Fibroblast of upper back skin (primary cell): ENCODE measurements at places on chromosomes 12 and 14.

DNA sequence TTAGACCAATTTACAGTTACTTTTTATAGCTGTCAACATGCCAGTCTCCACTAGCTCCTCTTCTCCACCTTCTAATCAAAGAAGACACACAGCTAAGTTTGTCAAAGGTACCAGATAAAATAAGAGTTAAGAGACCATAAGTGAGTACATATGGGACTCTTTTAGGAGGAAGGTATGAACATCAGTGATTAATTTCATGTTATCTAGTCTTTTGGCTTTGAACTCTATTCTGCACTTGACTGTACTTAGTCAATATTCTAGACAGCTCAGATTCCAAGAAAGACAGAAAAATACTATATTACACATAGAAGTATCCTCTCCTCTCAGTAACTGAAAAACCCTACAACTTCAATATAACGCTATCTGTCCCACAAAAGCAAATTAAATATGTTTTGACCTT lies 28.1 kb downstream of the CAPRIN2 start:
- no peak for DNase-seq

GRCh38 chr14:77584809-77585208 lies 31.6 kb downstream of the SPTLC2 start:
- DNase-seq, result no peak

DNA sequence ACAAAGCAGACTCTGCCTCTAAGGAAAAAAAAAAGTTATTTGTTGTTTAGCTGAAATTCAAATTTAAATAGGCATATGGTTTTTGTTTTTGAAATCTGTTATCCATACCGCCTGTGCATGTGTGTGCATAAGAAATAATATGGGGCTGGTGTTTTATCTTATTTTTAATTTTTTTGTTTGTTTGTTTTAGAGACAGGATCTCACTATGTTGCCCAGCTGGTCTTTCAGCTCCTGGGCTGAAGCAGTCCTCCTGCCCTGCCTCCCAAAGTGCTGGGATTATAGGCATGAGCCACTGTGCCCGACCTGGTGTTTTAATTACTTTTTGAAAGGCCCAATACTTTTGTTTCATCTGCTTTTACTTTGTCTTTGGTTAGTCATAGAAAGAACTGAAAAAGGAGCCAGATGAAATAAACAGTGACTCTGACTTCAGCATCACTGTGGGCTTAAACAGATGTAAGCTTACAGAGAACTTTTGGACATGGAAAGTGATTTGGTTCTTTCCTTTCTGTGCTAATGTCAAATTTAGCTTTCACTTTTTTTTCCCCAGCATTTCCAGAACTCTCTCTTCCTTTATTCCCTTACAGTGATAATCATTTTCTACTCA lies 37.2 kb downstream of the SUPT16H start:
- DNase-seq, result peak; percentile 2

DNA sequence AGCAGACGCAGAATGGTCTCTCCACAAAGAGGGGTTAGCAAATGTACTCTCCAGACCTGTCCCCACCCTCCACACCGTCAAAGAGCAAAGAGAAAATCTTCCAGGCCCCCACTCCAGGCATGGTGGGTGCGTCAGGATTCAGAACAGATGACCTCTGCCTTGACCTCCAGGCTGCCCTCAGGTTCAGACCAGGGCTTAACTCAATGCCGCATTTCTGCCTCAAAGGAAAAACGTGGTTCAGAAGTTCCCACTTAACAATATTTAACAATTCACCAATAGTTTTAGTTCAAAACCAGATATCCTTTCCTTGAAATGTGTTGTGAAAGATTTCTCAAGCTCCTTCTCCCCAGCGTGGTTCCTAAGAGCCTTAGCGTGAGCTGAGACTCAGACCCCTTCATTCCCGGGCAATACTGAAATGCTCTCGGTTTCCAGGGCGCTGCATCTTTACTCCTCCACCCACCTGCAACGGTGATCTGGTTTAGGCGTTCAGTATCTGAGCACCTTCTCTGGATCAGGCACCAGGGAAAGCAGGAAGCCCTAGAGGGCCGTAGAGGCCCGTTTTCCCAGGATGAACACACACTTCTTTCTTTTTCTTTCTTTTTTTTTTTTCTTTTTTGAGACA lies 22.9 kb downstream of the HSP90AA1 start:
- DNase-seq, result no peak

DNA sequence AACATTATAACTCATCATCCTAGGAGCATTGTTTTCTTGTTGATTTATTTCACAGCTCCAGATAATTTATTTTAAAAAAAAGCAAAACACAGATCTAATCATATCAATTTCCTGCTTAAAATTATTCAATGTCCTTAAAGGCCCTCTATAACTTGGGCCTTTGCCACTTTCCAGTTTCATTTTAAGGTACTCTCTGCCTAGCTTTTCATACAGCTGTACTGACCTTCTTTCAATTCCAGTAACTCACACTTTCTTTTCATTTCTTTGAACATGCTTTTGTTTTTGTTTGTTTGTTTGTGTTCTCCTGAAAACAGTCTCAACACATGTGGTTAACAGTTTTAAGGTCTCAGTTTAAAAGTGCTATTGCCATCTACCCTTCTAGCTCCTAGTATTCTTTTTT lies 281.9 kb downstream of the ACSS3 start:
- DNase-seq, result no peak

- peak; percentile 5 for DNase-seq
Measured at GRCh38 chr12:50999093-50999492, 27.1 kb downstream of the SLC11A2 start.

DNA sequence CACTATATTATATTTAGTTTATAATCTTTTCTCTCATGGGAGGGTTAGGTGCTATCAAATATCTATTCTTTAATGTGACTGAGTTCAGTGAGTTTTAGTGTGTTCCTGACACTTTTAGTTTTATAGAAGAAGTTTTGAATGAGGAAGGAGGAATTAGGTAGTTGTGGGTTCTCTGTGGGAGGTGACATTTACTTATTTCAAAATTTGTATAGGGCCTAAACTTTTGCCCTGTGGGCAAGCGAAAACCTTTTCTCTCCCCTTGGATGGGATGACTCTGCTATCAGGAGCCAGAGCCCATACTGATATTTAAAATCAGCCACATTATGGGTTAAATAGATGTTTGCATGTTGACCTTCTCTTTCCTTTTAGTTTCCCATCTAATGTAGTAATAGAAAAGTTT lies 43.6 kb downstream of the SPATS2 start:
- DNase-seq, result no peak

DNA sequence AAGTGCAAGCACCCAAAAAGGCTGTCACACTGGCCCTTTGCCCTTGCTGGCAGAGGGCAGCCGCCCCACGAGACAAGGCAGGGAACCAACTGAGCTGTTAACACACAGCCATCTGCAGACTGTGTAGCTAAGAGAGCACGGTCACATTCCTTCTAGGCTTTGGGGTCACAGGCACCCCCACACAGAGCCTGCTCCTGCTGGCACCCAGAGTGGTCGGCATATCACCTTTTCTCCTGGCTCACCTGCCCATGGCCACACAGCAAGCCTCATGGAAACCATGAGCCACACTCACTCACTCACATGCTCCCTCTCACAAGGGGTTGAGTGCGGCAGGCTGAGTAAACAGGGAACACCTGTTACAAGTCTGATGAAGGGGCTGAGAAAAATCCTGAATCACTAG lies 214.5 kb downstream of the PCNX1 start:
- DNase-seq, result no peak
